ENCODE measurements at places on chromosomes 11 and 22.

DNA sequence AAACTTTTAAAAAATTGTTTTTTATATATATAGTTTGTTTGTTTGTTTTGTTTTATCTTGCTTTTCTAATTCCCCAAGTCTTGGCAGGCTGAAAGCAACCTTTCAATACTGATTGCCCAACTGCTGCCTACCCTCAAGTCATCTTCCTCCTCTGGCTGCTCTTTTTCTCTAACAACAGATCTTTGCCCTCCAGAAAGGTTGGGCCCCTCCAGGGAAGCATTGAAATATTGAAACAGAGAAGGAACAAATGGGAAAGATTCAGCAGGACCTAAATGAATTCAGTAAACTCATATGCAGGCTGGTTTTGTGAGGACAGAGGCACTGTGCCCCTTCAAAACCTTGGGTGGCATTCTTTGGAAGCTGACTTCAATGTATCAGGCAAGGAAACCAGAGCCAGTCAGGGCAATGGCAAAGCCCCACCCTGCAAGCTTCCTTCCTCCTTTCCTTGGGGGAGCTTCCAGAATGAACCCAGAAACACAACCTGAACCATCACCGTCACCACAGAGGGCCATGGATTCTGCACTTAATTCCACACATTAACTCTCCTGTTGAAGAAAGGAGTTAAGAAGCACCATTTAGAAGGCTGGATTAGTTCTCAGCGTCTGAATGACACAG lies 815 bp upstream of the MS4A6A start:
- H3K4me3 ChIP-seq = no peak overlapping the region
- no peaks in the 10 kb centered on the region for H3K27me3 ChIP-seq
- no peaks in the 10 kb centered on the region for H3K4me1 ChIP-seq
- no peak for DNase-seq
- H3K27ac ChIP-seq = no peak overlapping the region

GRCh38 chr11:14203321-14203720 lies 155.7 kb downstream of the RRAS2 start:
- H3K27ac ChIP-seq = no peak overlapping the region
- no peaks in the 10 kb centered on the region for H3K36me3 ChIP-seq
- no peak overlapping the region for H3K4me3 ChIP-seq
- H3K4me1 ChIP-seq = no peaks in the 10 kb centered on the region
- no peaks in the 10 kb centered on the region for H3K27me3 ChIP-seq

DNA sequence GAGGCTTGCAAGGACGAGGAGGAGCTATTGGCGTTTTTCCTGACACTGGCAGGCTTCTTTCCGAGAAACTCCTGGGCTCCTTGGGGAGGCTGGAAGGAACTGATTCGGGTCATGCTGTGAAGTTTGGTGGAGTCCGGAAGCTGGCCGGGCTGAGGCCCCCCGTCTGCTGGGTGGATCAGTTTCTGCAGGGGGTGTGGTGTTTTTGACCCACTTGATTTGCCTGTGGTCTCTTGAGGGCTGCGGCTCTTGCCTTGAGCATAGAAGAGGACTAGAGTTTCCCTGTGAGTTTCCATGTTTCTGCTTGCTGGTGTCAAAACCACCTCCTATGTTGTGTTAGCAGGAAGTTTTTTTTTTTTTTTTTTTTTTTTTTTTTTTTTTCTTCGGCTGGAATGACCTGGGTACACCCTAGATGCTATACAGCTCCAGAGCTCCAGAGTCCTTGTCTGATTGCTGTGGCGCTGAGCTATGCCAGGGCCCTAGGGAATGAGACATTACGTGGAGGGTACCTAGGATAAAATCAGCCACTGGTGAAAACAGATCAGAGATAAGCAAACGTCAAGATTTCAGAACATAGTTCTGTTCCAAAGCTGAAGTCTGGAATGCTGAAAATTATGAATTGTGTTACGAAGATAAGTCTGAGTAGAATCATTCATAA lies 728 bp downstream of the TBC1D22A start:
- H3K4me3 ChIP-seq = peak overlapping the region; percentile 70
- peak overlapping the region; percentile 97 for H3K27ac ChIP-seq
- H3K4me1 ChIP-seq = peaks cover 20% of the 10 kb centered on the region
- DNase-seq = no peak

DNA sequence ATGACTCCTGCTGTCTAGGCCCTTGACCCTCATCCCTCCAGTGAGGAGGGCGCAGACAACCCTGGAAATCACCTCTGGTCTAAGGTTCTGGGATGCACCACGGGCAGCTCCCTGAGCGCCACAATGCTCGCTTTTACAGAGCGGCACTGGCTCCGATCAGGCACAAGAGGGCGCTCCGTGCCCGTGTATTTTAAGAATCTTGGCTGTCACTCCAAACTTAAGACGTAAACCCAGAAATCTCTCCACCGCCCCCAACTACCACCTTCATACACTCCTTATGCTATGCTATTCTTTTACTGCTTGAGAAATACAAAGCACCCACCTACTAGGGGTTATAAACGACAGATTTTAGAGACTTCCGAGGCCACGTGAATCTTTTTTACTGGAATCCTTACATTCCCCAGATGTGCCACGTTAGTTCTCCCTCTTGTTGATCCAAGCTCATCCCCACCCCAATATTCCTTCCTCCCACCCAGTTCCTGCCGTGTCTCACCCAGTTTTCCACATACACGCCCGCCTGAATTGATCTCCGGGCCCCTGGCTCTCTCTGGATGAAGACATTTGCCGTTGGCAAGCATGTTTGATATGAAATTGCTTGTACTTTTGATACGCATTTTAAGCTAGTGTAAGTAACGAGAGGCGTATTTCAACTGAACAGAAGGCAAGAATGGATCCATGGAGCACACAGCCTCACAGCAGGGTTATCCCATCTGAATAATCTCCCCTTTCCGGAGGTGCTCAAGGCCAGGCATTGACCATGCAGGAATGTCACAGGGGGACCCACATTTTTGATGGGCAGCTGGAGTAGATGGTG lies 453.5 kb downstream of the OPCML start:
- no peak overlapping the region for H3K27ac ChIP-seq
- no peaks in the 10 kb centered on the region for H3K36me3 ChIP-seq
- no peaks in the 10 kb centered on the region for H3K4me1 ChIP-seq
- DNase-seq = peak; percentile 76

GRCh38 chr11:92978271-92979111 lies 9.0 kb downstream of the MTNR1B start:
- H3K27ac ChIP-seq = peak overlapping the region; percentile 36
- no peaks in the 10 kb centered on the region for H3K27me3 ChIP-seq
- peak; percentile 66 for DNase-seq
- no peaks in the 10 kb centered on the region for H3K36me3 ChIP-seq
- no peaks in the 10 kb centered on the region for H3K4me1 ChIP-seq

GRCh38 chr11:121109916-121110586 lies 9.0 kb downstream of the TECTA start:
- no peak for DNase-seq
- H3K27me3 ChIP-seq = peaks cover 9% of the 10 kb centered on the region
- no peak overlapping the region for H3K27ac ChIP-seq

DNA sequence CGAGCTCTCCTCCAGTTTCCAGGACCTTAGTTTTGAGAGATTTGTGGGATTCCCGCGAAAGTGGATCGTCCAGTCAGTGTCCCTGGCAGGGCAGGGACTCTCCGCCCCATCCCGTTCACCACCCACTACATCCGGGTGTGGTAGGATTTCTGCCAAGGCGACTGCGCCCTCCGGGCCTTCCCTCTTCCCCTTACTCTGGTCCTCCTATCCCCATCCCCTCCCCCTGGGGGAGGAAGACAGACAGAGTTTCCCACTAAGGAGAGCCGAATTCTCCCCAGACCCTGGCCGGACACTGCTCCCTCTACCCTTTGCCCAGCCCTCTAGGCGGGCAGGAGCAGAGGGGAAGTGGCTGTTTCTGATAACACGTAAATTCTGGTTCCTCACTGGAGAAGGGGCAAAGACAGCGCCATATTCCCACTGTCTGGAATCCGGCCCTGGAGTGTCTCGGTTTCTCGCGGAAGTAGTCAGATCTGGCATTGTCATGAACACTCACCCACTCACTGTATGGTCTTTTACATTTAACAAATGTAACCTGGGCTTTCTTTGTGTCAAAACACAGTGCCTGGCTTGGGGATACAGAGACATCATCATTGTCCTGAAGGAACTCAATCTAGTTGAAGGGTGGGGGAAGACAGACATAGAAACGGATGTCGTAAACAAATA lies 1.1 kb upstream of the NECTIN1 start:
- no peaks in the 10 kb centered on the region for H3K36me3 ChIP-seq
- peaks cover 11% of the 10 kb centered on the region for H3K27me3 ChIP-seq
- H3K4me1 ChIP-seq = peaks cover 25% of the 10 kb centered on the region
- no peak overlapping the region for H3K4me3 ChIP-seq

DNA sequence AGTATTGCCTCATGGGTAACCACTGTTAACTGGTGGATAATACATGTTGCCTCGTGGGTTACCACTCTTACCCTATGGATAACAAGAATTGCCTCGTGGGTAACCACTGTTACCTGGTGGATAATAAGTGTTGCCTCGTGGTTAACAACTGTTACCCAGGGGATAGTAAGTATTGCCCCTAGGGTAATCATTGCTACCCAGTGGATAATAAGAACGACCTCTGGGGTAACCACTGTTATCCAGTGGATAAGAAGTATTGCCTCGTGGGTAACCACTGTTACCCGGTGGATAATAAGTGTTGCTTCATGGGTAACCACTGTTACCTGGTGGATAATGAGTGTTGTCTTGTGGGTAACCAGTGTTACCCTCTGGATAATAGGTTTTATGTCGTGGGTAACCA lies 28.1 kb upstream of the NXPE4 start:
- no peak for DNase-seq
- no peaks in the 10 kb centered on the region for H3K27me3 ChIP-seq
- H3K36me3 ChIP-seq = no peaks in the 10 kb centered on the region
- no peaks in the 10 kb centered on the region for H3K4me1 ChIP-seq

DNA sequence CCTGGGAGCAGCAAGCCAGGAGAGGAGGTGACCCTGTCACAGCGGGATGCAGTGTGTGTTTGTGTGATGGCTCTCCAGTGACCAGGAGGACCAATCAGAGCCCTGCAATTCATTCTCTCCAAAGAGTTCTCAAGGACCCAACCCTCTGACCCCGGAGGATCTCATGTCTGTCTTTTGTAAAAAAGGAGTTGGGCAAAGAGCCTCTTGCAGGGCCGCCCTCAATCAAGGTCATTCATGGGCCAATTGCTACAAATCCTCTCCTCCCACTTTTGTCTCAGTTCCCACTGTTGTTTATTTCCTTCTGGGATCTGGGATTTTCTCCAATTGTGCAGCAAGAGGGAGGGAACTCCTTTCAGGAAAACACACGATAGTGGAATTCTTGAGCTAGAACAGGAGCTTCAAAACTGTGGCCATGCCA lies 4.0 kb downstream of the TECTA start:
- peaks cover 7% of the 10 kb centered on the region for H3K4me1 ChIP-seq
- no peaks in the 10 kb centered on the region for H3K36me3 ChIP-seq
- DNase-seq = no peak
- H3K27ac ChIP-seq = no peak overlapping the region
- H3K4me3 ChIP-seq = no peak overlapping the region

GRCh38 chr22:46509416-46510089 lies 27.9 kb downstream of the CELSR1 start:
- DNase-seq = peak; percentile 2
- peaks cover 4% of the 10 kb centered on the region for H3K4me1 ChIP-seq
- no peak overlapping the region for H3K27ac ChIP-seq
- H3K36me3 ChIP-seq = no peaks in the 10 kb centered on the region
- H3K4me3 ChIP-seq = no peak overlapping the region

- H3K36me3 ChIP-seq = no peaks in the 10 kb centered on the region
- H3K27ac ChIP-seq = no peak overlapping the region
- no peak overlapping the region for H3K4me3 ChIP-seq
These were observed 13.5 kb downstream of the EIF3L start for GRCh38 chr22:37862570-37863325.

DNA sequence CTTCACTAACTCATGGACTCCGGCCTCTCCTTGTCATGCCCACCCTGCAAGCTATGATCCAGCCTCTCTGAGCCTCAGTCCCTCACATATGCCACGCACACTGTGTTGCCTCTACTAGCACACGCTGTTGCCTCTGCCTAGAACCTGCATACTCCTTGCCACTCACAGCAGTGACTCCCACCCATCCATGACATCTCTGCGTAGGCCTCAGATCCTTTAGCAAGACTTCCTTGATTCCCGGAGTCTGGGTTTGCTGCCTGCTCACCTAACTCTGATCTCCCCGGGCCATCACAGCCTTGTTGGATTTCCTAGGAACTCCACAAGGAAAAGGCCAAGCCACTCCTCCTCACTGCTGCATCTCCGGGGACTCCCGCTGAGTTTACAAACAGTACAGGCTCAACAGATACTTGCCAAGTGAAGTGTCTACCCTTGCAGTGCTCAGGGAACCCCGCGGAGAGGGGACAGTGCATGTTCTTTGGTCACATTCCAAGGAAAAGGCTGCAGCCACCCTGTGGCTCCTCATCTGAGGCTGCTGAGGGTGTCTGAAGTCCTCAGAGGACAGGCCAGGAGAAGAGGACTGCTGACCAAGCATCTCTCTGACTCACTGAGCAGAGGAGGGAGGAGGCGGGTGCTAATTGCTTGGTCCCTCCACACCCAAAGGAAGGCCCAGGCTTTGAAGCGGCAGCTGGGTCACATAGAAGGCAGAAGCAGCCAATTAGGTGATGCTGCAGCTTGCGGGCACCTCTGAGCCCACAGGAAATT lies 42.4 kb upstream of the NAV2 start:
- no peaks in the 10 kb centered on the region for H3K27me3 ChIP-seq
- peak; percentile 25 for DNase-seq
- H3K27ac ChIP-seq = no peak overlapping the region
- no peaks in the 10 kb centered on the region for H3K36me3 ChIP-seq

DNA sequence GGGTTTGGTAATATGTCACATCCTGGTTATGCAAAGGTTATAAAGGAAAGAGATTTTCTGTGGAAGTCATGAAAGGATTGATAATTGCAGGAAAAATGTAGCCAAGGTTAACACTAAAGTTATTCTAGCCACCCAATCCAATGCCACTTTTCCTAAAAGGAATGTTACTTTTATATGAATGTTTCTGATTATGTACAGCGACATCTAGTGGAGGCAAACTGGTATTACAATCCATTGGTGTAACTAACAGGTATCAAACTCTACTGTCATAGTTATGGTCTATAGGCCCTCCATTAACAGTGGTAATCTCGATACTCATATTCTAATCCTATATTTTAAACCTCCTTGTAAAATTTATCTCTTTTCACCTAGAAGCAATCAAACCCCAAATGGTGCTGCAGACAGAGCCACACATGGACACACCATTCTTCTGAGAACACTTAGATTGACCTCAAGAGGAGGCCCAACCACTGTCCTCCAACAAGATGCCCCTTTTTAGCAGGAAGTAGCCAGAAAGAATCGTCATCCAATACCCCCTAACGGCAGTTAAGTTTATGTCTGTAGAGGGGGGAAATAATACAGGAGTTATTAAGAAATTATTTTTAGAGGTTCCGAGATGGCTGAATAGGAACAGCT lies 74.9 kb upstream of the RAG2 start:
- peak; percentile 31 for DNase-seq
- H3K36me3 ChIP-seq = no peaks in the 10 kb centered on the region
- no peaks in the 10 kb centered on the region for H3K4me1 ChIP-seq
- no peak overlapping the region for H3K4me3 ChIP-seq
- no peak overlapping the region for H3K27ac ChIP-seq

DNA sequence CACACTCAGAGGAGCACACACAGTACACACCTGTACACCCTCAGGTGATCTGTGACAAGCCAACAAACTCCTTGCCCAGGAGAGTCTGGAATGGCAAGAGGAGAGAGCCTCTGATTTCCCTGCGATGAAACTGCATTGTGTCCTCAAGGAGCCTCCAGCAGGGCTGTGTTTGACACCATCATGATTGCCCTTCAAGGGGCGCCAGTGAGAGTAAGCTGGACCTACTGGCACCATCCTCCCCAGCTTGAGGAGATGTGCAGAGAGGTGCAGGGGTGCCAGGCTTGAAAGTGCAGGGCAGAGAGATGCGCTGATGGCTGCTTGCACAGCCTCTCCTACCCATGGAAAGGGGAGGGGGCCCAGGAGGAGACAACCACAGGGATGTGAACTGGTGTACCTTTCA lies 188.8 kb upstream of the CADM1 start:
- H3K4me1 ChIP-seq = no peaks in the 10 kb centered on the region
- H3K36me3 ChIP-seq = no peaks in the 10 kb centered on the region
- no peak for DNase-seq
- no peak overlapping the region for H3K27ac ChIP-seq
- peaks cover 4% of the 10 kb centered on the region for H3K27me3 ChIP-seq

All from hepatocyte (in vitro differentiated cells).